ENCODE measurements at places on chromosomes 5 and 9.

DNA sequence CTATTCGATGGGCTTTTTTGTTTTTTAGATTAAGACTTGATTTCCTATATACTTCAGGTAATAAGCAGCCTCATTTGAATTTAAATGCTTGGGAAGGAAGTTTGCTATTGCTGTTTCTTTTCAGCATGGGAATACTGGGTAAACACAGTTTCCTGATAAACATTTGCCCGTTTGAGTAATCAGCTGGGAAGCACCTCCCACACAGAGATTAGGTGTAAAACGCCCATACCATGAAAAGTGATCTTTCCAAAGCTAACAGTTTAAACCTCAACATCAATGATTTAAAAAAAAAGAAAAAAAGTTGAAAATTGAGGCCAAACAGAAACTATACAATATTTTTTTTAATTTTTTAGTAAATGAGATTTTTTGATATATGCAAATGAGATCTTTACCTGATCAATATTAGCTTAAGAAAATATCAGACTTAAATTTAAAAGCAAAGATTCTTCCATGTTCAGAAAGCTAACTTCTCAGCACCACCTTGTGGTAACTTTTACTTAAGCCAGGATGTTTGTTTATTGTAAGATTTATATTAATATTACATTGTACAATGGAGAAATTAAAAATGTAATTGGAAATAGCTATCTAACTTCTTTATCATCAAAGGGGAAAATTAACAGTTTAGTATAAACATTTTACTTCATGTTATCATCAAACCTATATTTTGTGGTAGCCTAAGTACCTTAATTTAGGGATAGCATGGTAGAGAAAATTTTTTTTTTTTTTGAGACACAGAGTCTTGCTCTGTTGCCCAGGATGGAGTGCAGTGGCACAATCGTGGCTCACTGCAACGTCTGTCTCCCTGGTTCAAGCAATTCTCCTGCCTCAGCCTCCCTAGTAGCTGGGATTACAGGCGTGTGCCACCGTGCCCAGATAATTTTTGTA lies 39.8 kb downstream of the F2RL2 start:
- DNase-seq = no peak

DNA sequence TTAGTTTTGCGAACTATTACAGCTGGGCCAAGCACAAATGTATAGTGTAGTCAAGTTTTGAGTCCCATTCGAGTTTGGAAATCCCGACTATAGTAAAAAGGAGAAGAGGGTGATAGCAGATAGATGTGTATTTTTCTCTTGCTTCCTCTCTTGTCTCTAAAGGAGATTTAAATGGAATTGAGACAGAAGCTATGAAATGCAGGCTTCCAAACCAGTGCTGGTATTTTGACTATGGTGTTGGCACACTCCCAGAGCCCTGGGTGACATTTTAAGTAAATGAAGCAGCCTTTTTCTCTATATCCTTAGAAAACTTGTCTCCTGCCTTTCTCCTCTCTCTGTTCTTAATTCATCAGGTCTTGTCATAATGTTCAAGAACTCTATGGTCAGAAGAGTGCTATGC lies 17.7 kb upstream of the AUH start:
- no peak for DNase-seq

DNA sequence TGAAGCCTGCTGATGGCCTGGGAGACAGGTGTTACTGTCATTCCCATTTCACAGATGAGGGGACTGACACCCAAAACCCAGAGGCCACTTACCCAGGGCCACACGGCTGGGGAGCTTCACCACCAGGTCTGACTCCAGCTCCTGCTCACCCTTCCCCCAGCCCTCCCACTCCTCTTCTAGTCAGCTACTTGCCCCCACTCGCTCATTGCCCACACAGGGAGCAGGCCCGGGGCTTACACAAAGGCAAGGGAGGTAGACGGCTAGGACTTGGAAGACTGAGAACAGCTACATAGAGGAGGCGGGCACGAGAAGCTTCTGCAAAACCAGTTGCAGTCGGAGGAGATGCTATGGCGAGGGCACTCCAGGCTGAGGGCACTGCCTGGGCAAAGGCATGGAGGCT lies 21.3 kb downstream of the LMX1B start:
- DNase-seq = no peak

- DNase-seq = no peak
Measured at GRCh38 chr9:130823435-130823834, 11.6 kb upstream of the ABL1 start.

- no peak for DNase-seq
Measured at GRCh38 chr9:33297432-33297831, 7.1 kb downstream of the NFX1 start.
